ENCODE measurements at places on chromosomes 12 and 14. TPM values are rescaled to one million over a fixed set of nuclear protein-coding genes. Genes with fewer than 3 reads are reported as not detected.

DNA sequence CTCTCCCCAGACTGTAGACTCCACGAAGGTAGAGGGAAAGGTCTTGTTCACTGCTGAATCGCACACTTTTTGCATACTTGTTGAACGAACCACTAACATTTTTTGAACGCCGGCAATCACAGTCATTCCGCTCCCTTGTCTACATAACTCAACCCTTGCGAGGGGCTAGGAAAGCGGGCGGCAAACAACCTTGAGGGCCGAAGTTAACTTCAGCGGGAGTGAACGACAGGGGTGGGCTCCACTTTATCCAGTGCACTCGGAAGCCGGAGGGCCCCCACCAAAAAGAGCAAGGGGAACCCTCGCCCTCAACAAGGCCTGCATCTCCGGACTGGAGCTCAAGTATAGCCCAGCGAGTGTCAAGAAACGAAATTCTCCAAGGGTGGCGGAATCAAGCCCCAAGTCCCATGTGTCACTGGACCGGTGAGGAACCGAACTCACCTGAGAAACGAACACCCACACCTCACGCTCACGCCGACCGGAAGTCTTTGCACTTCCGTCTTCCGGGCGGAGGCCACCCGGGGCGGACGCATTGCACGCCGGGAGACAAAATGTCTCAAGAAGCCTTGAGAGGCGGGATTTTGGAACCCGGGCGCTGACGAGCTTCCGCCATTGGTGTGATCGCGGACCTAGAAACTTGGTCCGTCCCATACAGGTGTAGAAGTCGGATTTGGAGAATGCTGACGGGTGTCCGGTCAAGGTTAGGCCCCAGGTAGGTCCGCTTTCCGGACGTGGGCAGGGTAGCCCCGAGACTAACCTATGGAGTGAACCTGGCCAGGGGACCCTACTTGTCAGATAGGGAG, at the start of gene LLPH:
Gene LLPH (minus strand): TSS at position 484 of the 800 bp plus-strand sequence. CDS start 1,644 bp downstream, outside the sequence.
- H3K4me1 ChIP-seq, result peaks cover 22% of the 10 kb centered on the region
- peak; percentile 92 for DNase-seq
- H3K36me3 ChIP-seq, result peaks cover 34% of the 10 kb centered on the region
- peak within 1 kb of the TSS; percentile 67 for H3K27ac ChIP-seq
- peak within 1 kb of the TSS; percentile 86 for H3K4me3 ChIP-seq
- no peaks in the 10 kb centered on the region for H3K27me3 ChIP-seq

GRCh38 chr12:64893961-64894360, 69.5 kb downstream of the TBC1D30 start:
- H3K4me1 ChIP-seq, result peaks cover 16% of the 10 kb centered on the region
- no peak overlapping the region for H3K27ac ChIP-seq
- no peak for DNase-seq
- no peaks in the 10 kb centered on the region for H3K36me3 ChIP-seq

LMNTD1 gene
- not detected for total RNA-seq

DNA sequence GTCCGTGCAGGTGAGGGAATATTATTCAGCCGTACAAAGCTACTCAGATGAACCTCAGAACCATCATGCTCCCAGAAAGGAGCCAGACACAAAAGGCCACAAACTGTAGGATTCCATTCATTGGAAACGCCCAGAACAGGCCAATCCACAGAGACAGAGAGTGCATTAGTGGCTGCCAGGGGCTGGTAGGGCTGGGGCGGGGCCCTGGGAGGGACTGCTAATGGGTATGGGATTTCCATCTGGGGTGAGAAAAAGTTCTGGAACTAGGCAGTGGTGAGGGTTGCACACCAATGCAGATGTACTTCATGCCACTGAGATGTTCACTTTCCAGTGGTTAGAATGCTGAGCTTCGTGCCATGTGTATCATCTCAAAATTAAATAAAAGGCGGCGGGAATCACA, 101.1 kb downstream of the RFLNA start:
- peaks cover 44% of the 10 kb centered on the region for H3K4me1 ChIP-seq
- DNase-seq, result no peak
- no peak overlapping the region for H3K27ac ChIP-seq
- H3K36me3 ChIP-seq, result peaks cover 97% of the 10 kb centered on the region

DNA sequence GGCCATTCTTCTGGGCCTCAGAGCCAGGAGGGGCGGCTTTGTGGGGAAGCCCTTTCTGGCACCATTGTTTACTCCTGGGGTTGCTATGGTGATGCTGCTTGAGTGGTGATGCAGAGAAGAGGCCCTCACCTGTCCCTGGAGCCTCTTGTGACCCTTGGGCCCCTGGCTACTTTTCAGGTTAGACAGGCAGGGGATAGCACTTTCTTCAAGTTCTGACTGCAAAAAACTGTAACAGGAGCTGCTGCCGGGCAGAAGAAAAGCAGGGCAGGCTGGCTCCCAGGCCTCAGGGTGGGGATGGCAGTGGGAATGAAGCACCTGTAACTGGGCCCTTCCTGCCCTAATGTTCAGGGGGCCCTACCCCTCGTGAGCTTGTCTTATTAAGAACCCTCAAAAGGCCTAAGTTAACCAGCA, at the start of gene TEX52:
Gene TEX52 (minus strand): TSS at position 19 of the 411 bp plus-strand sequence. CDS start 13 bp downstream, at position 6.
- no peaks in the 10 kb centered on the region for H3K27me3 ChIP-seq
- peaks cover 26% of the 10 kb centered on the region for H3K36me3 ChIP-seq
- no peak for DNase-seq
- no peaks in the 10 kb centered on the region for H3K4me1 ChIP-seq
- H3K4me3 ChIP-seq, result no peak within 1 kb of the TSS

LIN7A gene
- total RNA-seq, result 0.73 TPM

CSRP2 gene
- 11.7 TPM for total RNA-seq

DNA sequence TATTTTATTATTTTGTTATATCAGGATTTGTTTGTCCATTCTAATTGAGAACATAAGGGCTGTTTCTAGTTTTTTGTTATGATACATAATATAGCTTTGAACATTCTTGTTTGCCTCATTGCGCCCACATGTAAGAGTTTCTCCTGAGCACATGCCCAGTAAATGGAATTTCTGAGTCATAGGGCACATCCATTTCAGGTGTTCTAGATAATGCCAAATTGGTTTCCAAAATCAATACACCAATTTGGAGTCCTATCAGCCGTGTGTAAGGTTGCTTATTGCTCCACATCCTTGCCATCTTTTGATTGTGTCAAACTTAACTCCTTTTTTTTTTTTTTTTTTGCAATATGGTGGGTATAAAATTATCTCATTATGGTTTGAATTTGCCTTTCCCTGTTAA, 97.9 kb upstream of the RESF1 start:
- H3K4me3 ChIP-seq, result no peak overlapping the region
- H3K27me3 ChIP-seq, result no peaks in the 10 kb centered on the region

DNA sequence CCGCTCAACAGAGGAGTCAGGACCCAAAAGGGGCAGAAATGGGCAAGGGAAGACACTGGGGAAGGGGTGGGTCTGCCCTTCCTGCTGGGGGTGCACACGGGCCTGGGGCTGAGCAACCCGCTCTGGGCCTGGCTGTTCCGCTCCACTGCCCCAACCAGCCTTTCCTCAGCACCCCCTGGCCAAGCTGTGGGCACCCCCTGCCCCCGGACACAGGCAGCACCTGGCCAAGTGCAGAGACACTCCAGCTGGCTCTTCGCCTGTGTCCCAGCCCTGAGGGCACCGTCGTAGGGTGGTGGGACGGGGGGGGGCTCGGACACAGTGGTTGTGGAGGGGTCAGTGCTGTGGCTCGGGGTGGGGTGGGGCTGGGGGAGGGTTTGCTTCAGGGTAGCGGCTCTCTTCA, 10.3 kb downstream of the PACS2 start:
- H3K4me3 ChIP-seq, result no peak overlapping the region
- peaks cover 4% of the 10 kb centered on the region for H3K36me3 ChIP-seq
- H3K27ac ChIP-seq, result no peak overlapping the region
- no peaks in the 10 kb centered on the region for H3K27me3 ChIP-seq
- peaks cover 9% of the 10 kb centered on the region for H3K4me1 ChIP-seq
- DNase-seq, result no peak

TAS2R13 gene
- total RNA-seq, result 2.5 TPM

DNA sequence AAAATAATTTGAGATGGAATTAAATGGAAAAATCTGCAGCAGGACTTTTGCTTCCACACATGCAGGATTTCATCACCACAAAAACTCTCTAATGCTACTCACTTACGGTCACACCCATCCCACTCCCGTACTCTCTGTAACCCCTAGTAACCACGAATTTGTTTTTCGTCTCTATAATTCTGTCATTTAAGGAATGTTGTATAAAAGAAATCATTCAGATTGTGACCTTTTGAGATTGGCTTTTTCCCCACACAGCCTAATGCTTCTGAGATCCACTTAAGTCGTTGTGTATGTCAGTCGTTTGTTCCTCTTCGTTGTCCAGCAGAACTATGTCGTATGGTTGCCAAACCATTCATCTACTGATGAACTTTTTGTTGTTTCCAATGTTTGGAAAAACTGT, 19.8 kb upstream of the PZP start:
- H3K4me3 ChIP-seq, result no peak overlapping the region
- H3K27ac ChIP-seq, result no peak overlapping the region
- no peak for DNase-seq
- H3K36me3 ChIP-seq, result no peaks in the 10 kb centered on the region
- H3K4me1 ChIP-seq, result no peaks in the 10 kb centered on the region

- H3K4me3 ChIP-seq, result no peak overlapping the region
- no peak for DNase-seq
- H3K36me3 ChIP-seq, result no peaks in the 10 kb centered on the region
- peaks cover 5% of the 10 kb centered on the region for H3K4me1 ChIP-seq
- H3K27ac ChIP-seq, result no peak overlapping the region
These were observed 62.9 kb downstream of the WSCD2 start for GRCh38 chr12:108191938-108192337.

PPTC7 gene
- 27.8 TPM for total RNA-seq

DNA sequence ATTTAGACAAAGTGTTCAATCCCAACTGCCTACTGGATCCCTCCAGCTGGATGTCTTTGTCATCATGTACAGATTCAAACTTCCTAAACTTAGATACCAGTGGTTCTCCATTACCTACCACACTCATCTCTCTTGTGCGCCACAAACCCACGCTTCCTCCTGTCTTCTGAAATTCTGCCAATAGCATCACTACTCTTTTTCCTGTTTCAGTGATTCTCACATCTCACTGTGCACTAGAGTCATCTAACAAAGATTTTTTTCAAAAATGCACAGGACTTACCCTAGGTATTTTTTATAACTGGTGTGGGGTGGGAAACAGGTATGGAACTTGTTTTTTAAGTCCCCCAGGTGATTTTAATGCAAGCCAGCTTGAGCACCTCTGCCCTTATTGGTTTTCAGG, 5.9 kb downstream of the PSMB5 start:
- H3K27me3 ChIP-seq, result no peaks in the 10 kb centered on the region
- peaks cover 6% of the 10 kb centered on the region for H3K4me1 ChIP-seq
- H3K36me3 ChIP-seq, result peaks cover 51% of the 10 kb centered on the region
- H3K27ac ChIP-seq, result no peak overlapping the region
